ENCODE measurements at places on chromosomes 2 and 18.
A peak's percentile ranks its signal among the peaks of the same experiment; 100 is the strongest.

GRCh38 chr2:86371527-86371926 lies 34.1 kb upstream of the REEP1 start:
- DNase-seq: no peak

GRCh38 chr2:231373786-231374349 lies 21.6 kb upstream of the B3GNT7 start:
- DNase-seq: peak; percentile 65

DNA sequence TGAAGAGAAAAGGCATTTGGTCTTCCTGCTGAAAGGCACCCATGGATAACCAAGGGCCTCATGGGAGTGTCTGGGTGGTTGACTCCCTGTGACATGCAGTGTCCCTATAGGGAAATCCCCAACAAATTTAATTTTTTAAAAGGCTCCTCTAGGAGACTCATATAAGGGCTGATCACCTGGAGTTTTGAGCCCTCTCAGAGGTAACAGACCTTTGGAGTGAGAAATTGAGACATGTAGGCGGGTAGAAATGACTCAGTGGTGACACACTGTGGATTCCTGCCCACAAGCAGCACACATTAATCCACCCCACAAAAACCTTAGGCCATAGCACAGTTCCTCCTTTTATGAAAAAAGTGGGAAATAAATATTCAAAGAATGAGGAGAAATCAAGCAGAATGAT lies 557.0 kb upstream of the CNTNAP5 start:
- DNase-seq: no peak

DNA sequence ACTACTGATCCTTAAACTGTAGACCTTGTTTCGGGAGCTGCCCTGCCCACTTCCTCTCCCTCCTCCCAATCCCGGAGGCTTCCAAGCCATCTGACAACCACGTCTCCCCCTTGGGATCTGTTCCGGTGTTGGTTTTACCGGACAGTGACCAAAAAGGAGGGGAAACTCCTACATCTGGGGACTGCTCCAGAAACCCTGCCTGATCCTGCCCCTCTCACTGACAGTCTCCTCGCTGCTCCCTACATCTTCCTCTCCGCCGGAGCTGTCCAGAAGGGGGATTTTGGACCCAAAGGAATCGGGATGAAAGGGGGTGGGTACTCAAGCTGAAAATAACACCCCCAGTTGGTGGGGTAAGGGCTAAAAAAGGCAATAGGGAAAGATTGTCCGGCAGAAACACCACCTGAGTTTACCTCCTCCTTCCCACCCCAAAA lies 1.5 kb downstream of the INO80D start:
- DNase-seq: peak; percentile 67

DNA sequence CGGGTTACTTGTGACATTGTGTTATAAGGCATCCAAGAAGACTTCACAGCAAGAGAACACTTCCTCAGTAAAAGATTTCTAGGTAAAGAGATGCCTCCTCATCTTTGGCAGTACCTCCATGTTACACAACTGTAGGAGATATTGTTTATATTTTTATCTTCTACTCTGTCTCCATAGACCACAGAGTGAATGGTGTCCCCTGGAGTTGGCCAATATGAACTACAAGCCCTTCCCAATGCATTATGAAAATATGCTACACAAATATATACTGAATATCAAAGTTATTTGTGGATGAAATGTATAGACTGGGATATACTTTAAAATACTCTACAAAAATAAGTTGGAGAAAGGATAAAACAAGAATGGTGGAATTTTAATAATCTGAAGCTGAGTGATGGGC lies 46.7 kb downstream of the MBOAT2 start:
- DNase-seq: no peak

DNA sequence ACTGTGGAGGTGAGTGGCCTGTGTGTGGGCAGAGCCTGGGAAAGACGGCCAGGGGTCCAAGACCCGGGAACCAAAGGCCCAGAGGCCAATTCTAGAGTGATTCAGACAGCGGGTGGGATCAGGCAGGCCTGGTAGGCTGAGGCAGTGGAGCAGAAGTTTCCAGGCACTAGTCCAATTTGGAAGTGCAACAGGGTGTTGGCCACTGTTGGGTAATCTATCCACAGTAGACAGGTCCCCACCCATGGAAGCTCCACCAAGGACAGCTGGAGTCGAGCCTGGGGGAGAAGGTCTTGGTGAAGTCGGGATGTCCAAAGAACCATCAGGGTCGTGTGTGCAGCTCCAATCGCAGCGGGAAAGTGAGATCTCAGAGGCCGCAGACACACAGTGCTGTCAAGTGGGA lies 125.8 kb upstream of the COPS8 start:
- DNase-seq: no peak

Measured in mucosa of descending colon (tissue), 3 donors.